ENCODE measurements at places on chromosomes 16 and 17. TPM values are rescaled to one million over a fixed set of nuclear protein-coding genes. Genes with fewer than 3 reads are reported as not detected.

Gene SLC52A1
- total RNA-seq: 0.15 TPM

Gene NDRG4
- total RNA-seq: 25.6 TPM

Gene CCL22
- total RNA-seq: not detected

Gene OR2C1
- total RNA-seq: 0.08 TPM

Gene ASGR1
- total RNA-seq: under 0.01 TPM

Gene KRTAP4-3
- not detected for total RNA-seq

Gene TNFRSF13B
- total RNA-seq: not detected

Gene KRT32
- not detected for total RNA-seq

Gene SEC14L5
- total RNA-seq: 2.6 TPM

Gene ZG16
- total RNA-seq: not detected

Gene ABCA8
- total RNA-seq: 85.5 TPM

Gene TRAF4
- 27.1 TPM for total RNA-seq

Gene GSDMA
- not detected for total RNA-seq

Gene CRISPLD2
- 0.98 TPM for total RNA-seq

Gene OSGIN1
- 1.6 TPM for total RNA-seq

Gene PCTP
- total RNA-seq: 16.8 TPM

Gene KRTAP4-6
- total RNA-seq: not detected

Gene CD300LG
- not detected for total RNA-seq

Gene DHODH
- total RNA-seq: 2.9 TPM

Gene DYNLRB2
- total RNA-seq: not detected

Gene ZNF652
- total RNA-seq: 8.0 TPM

Gene ZPBP2
- not detected for total RNA-seq

Measured in smooth muscle cell of the coronary artery (primary cell).